MCF 10A (cell line): ENCODE measurements at places on chromosomes 5 and 9.

DNA sequence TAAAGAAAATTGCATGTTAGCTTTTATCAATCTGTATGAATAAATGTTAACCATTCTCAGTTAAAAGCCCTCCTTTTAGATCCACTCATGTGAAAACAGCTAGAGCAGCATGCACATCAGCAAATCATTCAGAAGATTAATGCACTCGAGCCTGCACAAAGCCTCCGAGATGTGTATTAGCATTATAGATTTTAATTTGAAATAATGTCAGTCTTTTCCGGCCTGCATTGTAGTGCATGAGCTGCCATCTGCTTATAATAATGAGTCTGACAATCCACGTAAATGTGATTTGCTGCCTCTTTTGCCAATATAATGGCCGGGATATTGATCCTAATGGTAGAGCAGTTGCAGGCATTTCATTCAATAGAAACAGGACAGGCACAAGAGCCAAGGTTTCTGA, 585.1 kb downstream of the IRX1 start:
- DNase-seq: no peak

GRCh38 chr5:153463806-153464205, 26.7 kb upstream of the GRIA1 start:
- peak; percentile 64 for DNase-seq

DNA sequence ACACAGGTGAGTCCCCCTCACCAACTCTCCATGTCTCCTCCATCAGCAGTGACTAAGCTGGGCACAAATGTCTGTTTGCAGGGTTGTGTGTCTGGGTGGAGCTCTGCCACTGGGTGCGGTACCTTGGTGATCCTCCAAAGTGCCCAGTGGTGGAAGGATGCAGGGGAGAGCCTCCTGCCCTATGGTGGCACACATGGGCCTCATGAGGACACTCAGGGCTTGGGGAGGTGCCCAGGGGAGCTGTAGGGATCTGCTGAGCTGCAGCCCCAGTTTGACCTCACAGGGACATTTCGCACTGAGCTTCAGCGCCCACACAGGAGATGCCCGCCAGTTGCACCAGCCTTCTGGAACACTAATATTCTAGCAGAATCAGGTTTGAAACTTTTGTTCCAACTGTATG, 29.5 kb downstream of the S1PR3 start:
- peak; percentile 22 for DNase-seq

GRCh38 chr9:134381671-134382516, 55.6 kb downstream of the RXRA start:
- DNase-seq: no peak

DNA sequence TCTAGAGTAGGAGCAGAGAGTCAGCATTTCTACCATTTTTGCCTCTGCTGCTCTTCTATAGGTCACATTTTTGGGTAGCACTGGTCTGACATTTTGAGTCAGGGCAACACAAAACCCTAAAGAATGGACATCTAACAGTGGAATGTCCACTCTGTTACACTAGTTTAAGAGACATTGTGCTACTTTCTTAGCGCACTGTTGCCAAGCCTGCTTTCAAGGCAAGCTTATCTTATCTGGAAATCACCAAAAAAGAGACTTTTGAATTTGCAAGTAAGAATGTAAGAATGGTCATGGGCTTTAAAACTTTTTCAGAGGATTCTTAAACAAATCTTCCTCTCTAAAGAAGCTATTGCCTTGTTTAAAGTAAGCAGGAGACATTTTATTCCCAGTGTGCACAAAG, 73.0 kb upstream of the STARD4 start:
- no peak for DNase-seq

DNA sequence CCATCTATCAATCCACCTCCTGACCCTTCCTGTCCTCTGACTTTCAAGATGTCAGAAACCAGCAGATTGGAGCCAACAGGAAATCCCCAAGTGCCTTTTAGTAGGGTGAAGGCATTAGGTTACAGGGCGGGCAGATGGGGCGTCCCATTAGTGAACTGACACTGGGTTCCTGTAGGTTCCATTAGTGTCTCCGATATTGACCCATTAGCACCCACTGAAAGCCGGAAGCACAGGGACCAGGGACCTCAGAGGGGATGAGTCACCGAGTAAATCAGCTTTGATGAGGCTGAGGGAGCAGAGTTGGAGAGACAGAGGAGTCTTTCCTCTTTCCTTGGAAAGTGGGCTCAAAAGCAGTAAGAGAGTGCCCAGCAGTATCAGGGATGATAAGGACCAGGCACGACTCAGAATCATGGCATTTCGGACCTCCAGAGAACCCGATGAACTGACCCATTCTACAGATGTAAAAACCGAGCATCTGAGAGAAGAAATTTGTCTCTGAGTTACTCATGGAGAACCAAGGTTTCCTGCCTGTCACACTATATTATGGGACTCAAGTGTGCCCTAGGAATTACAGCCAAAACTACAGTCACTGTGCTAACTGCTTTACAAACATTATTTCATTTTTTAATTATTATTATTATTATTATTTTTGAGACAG, 47.2 kb upstream of the FABP6 start:
- no peak for DNase-seq

DNA sequence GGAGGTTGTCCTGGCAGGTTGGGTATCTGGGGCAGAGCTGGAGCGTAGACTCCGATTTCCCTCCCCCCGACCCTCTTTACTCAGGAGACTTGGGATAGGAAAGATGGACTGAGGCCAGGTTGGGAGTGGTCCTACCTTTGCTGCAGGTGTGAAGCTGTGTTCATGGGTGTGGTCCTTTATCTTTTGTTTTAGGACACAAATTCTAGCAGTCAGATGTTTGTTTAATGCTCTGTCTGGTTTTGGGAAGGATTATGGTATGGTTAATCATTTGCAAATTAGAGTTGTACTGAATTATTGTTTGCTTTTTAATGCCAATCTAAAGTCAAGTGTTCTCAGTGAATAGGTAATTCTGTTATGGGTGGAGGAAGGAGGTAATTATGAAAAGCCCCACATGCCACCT, 14.1 kb upstream of the FAM120AOS start:
- no peak for DNase-seq

GRCh38 chr5:180591311-180591887, at the start of gene SCGB3A1:
TSS of gene SCGB3A1 (minus strand) at chr5:180591499. CDS start at chr5:180591462, 37 bp downstream.
- no peak for DNase-seq

GRCh38 chr9:131738293-131739132, 1.4 kb downstream of the RAPGEF1 start:
- DNase-seq: peak; percentile 33

DNA sequence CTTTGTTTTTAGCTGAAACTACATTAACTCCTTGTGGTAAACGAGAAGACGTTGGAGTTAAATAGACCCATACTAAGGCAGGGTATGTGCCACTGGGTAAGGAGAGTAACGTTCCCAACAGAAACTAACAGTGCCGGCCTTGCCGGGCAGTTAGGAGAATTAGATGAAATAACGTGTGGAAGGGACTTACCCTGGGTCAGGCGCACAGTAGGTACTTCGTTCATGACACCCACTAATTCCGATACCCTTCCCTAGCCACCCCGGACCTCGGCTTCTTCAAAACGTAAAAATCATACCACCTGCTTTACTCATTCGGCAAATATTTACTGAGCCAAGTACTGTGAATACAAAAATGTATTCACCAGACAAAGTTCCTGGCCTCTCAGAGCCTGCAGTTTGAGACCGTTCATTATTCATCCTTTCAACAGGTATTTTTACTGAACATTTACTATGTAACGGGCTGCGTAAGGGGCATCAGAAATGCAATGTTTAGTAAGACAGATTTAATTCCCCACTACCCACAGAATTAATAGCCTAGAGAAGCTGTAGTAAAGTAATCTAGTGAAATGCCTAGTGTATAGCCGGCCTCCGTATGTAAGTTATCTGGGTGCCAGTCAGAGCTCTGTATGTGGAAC, 3.2 kb upstream of the SMIM23 start:
- DNase-seq: no peak

GRCh38 chr5:95989283-95990048, 27.8 kb upstream of the ELL2 start:
- no peak for DNase-seq

GRCh38 chr5:127089191-127089590, 15.9 kb upstream of the C5orf63 start:
- no peak for DNase-seq

DNA sequence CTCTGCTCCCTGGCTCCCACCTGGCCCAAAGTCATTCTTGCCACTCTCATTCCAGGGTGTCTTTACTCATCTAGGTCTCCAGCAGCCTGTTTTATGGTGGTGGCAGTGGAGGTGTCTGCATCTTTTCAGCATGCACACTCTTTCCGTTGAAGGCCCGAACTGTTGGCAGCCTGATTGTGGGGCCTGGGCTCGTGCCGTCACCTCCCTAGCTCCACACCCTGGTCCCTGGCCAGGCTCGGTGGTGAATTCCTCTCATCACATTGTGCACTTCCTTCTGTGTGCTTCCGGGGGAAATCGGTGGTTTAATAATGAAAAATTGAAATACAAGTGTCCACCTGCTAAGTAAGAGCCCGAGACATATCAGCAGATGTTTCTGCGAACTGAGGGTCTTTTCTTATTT, 214.3 kb downstream of the TRIO start:
- no peak for DNase-seq

GRCh38 chr9:135732569-135733257, 30.7 kb downstream of the KCNT1 start:
- no peak for DNase-seq

DNA sequence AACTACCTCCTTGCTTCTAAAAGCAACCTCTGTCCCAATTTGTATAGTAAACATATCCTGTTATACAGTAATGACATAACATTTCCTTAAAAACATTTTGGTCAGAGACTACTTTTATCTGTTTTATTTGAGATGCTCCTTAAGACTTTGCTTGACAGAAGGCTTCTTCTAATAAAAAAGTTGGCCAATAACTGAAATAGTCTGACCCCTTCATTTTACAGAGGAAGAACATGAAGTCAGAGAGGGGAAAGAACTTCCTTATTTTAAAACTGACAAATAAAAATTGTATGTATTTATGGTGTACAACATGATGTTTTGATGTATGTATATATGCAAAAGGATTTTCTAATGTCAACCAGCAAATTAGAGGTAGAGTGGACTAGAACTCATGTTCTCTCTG, 35.8 kb upstream of the SPARC start:
- DNase-seq: no peak

DNA sequence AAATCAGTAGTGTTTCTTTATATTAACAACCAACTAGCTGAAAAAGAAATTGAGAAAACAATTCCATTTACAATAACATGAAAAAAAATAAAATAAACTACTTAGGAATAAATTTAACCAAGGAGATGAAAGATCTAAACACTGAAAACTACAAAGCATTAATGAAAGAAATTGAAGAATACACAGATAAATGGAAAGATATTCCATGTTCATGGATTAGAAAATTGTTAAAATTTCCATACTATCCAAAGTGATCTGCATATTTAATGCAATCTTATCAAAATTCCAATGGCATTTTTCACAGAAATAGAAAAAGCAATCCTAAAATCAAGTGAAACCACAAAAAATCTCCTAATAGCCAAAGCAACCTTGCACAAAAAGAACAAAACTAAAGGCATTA, 320.2 kb upstream of the GRAMD2B start:
- no peak for DNase-seq

GRCh38 chr9:124197177-124198095, 60.3 kb upstream of the NEK6 start:
- DNase-seq: no peak

- DNase-seq: peak; percentile 18
Observed at GRCh38 chr9:129832982-129833381, 2.1 kb downstream of the C9orf78 start.

DNA sequence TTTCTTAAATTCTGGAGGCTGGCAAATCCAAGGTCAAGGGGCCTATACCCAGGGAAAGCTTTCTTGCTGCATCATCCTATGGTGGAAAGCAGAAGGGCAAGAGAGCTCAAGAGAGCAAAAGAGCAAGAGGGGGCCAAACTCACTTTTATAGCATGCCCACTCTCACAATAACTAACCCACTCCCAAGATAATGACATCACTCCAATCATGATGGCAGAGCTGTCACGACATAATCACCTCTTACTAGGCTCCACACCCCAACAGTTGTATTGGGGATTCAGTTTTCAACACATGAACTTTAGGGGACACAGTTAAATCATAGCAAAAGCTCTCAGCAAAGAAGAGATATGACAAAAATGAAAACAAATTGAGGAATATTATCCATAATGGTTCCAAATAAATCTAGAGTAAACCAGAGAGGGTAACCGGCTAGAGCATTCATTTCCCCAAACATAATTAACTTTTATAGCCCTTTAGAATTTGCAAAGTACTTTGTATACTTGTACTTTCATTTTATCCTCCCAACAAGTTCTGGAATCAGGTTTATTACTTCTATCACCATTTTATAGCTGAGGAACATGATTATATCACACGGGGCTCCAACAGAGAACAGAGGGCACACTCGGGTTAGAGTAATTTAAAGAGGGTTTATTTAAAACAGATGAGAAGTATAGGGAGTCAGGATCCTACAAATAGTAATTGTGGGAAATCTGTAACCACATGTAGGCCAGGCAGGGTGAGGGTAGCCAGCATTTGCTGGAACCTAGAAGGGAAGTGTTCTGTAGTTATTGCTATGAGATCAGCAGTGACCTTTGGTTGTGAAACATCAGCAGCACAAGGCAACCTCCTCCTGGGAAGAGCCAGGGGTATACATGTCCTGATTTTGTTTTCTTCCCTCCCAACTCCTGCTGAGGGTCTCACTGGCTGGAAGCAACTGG, 7.2 kb upstream of the TARS1 start:
- DNase-seq: no peak

- DNase-seq: peak; percentile 60
Observed at GRCh38 chr5:143217065-143217803, 186.3 kb downstream of the NR3C1 start.

GRCh38 chr5:160230686-160231527, 1.6 kb downstream of the FABP6 start:
- DNase-seq: peak; percentile 76

DNA sequence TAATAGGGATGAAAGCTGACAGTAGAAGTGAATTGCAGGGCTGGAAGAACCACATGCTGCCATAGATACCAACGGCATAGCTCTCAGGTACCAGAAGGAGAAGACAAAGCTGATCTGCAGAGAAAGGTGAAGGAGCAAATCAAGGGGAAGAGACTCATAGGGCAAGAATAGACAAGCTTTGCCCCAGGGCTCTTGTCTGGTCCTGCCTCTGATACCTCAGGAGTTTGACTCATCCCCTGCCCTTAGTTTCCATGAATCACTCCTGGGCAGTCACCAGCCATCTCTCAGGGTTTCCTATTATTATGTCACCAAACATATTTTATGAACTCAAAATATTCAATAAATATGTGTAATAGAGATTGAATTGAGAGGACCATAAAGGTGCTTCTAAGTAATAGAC, 800.9 kb downstream of the DNAH5 start:
- DNase-seq: peak; percentile 89

GRCh38 chr9:14107977-14108376, 206.0 kb downstream of the NFIB start:
- no peak for DNase-seq

DNA sequence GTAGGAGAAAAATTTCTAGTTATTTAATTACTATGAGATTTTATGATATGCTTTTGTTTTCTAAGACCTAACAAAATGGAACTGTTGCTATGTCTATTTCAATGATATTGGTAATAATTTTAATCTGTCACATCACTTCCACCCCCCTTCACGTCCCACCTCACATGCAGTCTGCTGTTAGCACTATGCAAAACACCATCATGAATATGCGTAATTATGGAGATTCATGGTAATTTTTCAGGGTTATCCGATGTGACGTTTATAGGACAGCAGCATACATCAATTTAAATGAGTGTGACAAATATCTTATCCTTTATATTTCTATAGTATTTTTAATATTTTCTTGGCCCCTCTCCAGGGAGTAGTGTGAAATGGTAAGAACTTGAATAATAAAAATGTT, 283.8 kb upstream of the TMEM161B start:
- DNase-seq: no peak

GRCh38 chr5:142719836-142720370, 34.0 kb upstream of the FGF1 start:
- no peak for DNase-seq

GRCh38 chr5:171595801-171596231, 176.4 kb downstream of the FGF18 start:
- DNase-seq: peak; percentile 96
